ENCODE measurements at places on chromosomes 6 and 20.

- DNase-seq = no peak
Measured at GRCh38 chr6:148779142-148779562, 32.3 kb downstream of the UST start.

DNA sequence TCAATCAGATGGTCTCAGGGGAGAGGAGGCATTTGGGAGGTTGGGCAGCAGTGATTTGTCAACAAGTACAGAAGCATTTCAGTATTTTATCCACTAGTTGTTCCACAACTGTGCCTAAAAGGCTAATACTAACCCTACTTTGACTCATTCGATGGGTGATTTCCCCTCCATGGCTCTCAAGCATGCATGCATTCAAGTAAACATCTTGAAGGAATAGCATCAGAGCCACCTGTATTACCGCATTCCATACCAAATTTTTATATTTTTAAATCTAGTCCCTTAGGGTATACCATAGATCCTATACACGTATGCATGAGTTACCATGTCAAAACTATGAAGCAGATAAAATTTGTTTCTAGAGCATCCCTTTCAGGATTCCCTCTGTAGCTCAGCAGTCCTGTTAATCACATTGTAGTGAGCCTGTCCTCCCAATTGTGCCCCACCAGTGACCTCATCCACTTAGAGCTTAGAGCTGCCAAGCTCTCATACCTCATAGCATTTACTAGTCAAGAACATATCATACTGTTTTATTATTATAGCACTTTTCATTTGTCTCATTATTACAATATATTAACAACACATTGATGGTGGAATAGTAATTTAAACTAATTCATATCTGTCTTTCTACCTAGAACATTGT, 213.8 kb downstream of the LAMA2 start:
- DNase-seq = no peak

DNA sequence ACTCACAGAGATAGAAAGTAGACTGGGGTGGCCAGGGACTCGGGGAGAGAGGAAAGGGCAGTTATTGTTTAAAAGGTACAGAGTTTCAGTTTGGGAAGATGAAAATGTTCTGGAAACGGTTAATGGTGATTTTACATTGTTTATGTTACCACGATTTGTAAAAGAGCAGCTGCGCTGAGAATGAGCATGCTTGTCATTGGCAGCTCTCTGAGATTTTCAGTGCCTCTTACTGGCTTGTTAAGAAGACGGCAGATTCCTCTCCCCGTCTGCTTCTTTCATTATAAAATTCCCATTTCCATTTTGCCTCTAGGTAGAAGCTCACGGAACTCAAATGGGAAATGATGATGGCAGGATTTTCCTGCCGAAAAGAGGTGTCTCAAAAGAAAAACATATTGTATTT, 39.7 kb upstream of the PPP1R3G start:
- no peak for DNase-seq

DNA sequence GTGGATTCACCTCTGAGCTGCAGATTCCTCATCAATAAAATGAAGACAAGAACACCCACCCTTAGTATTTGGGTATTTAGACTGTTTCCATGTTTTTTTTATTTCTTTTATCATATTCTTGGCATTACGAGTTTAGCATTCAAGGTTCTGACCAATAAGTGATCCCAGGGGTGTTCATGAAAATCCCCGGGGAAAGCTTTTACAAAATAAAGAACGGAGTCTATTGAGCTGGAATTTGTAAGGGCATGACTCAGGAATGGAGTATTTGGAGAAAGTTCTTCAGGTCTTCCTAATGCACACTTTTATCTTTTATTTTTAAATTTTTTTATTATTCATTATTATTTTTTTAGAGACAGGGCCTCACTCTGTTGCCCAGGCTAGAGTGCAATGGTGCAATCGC, 19.4 kb upstream of the TOX2 start:
- no peak for DNase-seq

GRCh38 chr6:111939902-111940301, 66.7 kb upstream of the FYN start:
- no peak for DNase-seq

DNA sequence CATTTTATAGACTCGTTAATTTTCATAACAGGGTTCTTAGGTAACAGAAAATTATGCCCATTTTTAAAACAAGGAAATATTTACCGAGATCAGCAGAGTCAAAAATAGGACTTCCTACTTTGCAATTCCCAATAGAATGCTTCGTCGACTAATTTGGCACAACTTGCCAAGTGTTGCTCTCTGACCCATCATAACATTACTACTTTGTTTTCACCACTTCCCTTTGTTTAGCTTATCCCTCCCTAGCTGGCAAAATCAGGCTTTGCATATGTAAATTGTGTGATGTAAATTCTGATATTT, 914 bp upstream of the RANBP9 start:
- no peak for DNase-seq

DNA sequence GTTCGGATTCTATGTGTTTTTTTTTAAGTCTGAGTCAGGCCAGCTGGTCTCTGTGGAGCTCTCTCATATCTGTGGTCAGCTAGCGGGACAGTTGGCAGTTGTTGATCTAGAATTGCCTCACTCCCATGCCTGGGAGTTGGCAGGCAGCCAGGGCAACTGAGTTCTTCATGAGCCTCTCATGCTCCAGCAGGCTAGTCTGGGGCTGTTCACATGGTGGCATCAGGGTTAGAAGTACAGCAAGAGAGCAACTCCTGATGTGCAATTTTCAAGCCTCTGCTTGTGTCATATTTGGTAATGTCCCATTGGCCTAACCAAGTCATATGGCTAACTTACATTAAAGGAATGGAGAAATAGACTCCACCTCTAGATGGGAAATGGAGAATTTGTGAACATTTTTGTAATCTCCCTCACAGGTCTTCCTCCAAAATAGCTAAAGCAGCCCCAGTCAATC, 6.7 kb upstream of the IFT52 start:
- DNase-seq = no peak

DNA sequence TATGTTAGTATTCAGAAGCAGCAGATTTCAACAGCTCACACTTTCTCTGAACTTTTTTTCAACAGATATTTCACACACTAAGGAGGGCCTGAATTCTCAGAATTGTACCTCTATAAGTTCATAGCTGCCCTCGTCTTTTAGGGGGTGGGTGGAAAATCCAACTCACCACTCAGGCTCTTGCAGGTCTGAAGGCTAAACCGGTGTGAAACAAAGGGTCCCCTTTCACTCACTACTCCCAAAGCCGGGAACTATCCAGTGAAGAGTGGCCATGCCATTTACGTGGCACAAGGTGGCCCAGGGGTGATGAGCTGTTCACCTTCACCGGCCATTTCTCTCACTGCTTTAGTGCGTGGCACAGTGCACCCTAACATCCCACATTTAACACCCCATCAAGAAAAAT, 24.2 kb downstream of the TBC1D7 start:
- DNase-seq = no peak

- no peak for DNase-seq
Measured at GRCh38 chr6:142722012-142722411, 223.0 kb downstream of the HIVEP2 start.

DNA sequence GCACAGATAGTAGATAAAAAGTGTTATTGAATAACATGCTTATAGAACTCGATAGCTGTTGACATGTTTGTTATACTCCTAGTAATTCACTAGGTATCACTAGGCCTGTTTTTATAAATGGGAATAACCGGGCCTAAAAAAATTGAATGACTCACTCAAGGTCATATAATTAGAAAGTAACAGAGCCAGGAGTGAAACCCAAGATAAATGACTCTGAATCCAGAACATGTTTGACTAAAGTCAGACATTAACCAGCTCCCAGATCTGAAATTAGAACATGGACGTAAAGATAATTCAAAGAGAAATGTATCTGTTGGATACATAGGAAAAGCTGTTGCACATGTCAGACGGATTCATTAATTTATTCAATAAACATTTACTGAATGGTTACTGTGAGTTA, 26.9 kb downstream of the RGS17 start:
- no peak for DNase-seq

GRCh38 chr6:160995271-160995670, 3.7 kb downstream of the MAP3K4 start:
- no peak for DNase-seq

GRCh38 chr6:49541210-49541724, 9.2 kb upstream of the C6orf141 start:
- DNase-seq = no peak

DNA sequence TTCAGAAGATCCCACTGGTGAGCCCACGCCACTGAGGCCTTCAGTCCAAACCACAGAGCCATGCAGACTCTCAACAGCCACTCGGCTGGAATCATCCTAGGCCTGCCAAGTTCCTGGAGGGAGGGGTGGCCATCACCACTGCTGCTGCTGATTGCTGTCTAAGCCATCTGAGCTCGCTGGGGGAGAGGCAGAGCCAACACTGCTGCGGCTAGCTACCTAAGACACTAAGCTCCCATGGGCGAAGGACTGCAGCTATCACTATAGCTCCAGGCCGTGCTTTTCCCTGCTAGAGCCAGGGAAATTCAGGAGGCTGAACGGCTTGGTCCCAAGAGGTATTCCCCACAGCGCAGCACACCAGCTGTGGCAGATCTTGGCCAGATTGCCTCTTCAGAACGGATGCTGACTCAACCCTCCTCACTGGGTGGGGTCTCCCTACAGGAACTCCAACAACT, 73.6 kb downstream of the TBC1D32 start:
- DNase-seq = no peak

GRCh38 chr6:89599727-89600126, 38.8 kb downstream of the LYRM2 start:
- no peak for DNase-seq

DNA sequence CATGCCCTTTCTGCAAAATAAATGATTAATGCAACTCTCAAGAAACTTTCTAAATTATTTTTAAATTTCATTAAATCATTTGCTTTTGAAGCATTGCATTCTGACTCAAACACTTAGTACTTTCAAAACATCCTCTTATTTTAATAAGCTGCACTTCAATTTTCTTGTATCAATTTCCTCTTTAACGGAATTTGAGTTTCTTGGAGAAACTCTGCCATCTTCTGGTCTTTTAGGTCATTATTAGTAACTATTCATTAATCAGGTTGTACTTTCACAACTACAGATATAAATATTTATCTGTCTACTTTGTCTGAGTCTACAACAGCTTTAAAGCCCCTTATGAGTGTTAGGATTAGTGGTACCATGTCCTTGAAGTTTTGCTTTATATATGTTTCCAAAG, 30.2 kb downstream of the TMX4 start:
- DNase-seq = no peak

DNA sequence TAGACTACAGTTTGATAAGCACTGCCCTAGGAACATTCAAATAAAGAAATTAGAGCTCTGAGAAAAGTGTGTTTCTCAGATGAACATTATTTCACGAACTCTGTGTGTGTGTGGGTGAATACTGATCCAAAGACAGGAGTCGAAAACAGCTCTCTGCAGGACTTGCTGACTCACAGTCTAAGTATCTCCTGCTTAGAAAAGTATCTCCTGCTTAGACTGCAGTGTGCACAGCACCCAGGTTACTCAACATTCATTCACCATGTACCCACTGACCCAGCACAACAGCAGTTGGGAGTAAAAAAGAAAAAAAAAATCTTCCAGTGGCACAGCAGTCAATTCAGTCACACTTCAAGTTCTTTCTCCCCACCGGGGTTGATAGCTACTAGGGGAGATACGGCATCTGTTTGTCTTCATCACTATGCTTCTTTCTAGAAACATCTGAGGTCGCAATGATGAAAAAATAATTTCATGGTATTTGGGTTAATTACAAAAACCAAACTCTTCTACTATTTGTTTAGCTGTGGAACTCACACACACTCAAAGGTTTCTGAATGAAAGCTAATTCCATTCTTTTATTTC, 48.0 kb downstream of the GCLC start:
- DNase-seq = no peak

- DNase-seq = peak; percentile 13
Measured at GRCh38 chr20:46132705-46133120, 14.6 kb downstream of the CD40 start.

DNA sequence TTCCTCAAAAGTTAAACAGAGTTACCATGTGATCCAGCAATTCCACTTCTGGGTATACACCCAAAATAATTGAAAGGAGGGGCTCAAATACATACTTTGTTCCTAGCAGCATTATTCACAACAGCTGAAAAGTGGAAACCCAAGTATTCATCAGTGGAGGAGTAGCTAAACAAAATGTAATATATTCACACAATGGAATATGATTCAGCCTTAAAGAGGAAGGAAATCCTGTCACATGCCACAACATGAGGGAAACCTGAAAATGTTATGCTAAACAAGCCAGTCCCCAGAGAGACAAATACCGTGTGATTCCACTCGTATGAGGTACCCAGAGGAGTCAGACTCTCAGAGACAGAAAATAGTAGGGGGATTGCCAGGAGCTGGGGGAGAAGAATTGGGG, 44.5 kb downstream of the PXDC1 start:
- no peak for DNase-seq

DNA sequence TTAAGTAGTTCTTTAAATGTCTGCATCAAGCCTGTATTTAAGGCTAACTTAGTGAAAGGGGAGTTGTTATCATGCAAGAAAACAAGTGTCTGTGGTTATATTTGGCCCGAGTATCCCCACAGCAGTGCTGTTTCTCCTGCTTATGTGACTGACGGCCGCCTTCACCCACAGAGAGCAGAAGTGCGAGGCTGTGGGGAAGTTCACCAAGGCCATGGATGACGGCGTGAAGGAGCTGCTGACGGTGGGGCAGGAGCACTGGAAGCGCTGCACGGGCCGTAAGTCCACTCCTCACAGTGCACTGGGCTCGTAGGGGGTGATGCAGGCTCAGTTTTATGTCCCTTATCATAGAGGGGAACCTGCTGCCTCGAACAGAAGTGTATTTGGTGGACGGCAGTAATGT, 53.2 kb upstream of the SYNJ2 start:
- no peak for DNase-seq

GRCh38 chr6:104473021-104473429, 386.7 kb downstream of the HACE1 start:
- DNase-seq = no peak

DNA sequence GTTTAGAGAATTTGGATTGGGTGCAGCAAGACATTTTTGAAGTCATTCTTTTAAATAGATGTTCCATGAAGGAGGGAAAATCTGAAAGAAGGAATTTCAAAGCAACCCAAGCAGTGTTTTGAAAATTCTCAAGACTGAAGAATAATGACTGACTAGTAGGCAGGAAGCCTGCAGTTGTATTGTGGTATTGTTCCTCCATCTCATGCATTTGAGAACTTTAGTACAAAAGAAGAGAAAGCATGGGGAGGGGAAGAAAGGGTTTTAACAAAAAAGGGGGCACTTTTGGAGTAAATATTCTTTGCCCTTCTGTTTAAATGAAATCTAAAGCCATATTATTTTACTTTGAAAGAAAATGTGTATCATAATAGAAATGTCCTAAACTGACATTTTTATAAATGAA, 6.6 kb downstream of the NCOA3 start:
- no peak for DNase-seq

- no peak for DNase-seq
Measured at GRCh38 chr20:53692465-53693067, 98.9 kb upstream of the ZNF217 start.

Data from stimulated activated CD4-positive, alpha-beta T cell treated with anti-CD3 and anti-CD28 coated beads, Interleukin-1b, Interleukin-23, amount 100 ng/mL, for 1 hour (primary cell).